Activated CD8-positive, alpha-beta memory T cell treated with anti-CD3 and anti-CD28 coated beads for 24 hours (primary cell): ENCODE measurements at places on chromosomes 4 and X.
A peak's percentile ranks its signal among the peaks of the same experiment; 100 is the strongest.

GRCh38 chr4:138329506-138330070 lies 87.4 kb upstream of the SLC7A11 start:
- DNase-seq: no peak

- DNase-seq: no peak
These were observed 59.2 kb downstream of the GPR143 start for GRCh38 chrX:9706421-9706820.

GRCh38 chr4:168321006-168321405 lies 2.5 kb upstream of the DDX60 start:
- no peak for DNase-seq

DNA sequence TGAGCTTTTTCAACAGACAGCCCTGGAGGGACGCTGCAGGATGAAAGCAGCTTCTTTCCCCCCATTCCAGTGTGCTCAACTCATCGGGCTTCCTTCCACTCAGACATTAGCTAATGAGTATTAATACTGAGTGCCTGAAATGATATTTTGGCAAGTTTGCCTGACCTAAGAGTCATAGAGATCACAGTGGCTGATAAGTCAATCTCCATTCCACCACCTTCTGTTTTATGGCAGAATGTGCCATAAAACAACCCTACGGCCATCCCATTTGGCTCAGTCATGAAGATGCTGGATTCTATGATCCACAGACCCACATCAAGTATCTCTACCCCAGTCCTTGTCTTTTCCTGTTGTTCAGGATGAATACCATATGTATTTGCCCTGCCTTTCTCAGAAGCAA lies 48.3 kb upstream of the MAB21L2 start:
- no peak for DNase-seq

DNA sequence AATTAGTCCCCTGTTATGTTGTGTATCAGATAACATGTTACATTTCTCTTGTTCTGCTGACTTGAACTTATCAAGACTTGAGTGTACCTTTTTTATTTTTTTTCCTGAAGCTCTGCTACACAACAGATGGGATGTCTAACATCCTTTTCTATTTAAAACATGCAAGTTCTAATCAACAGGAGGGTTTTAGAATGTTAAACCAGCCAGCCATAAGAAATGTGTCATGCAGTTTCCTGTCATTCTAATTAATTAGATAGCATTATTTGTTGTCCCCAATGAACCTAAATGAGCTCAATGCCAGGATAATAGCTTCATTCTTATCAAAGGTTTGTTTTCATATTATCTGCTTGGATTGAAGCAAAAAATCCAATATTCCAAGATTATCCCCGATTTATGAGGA lies 958.2 kb downstream of the PCDH7 start:
- no peak for DNase-seq

DNA sequence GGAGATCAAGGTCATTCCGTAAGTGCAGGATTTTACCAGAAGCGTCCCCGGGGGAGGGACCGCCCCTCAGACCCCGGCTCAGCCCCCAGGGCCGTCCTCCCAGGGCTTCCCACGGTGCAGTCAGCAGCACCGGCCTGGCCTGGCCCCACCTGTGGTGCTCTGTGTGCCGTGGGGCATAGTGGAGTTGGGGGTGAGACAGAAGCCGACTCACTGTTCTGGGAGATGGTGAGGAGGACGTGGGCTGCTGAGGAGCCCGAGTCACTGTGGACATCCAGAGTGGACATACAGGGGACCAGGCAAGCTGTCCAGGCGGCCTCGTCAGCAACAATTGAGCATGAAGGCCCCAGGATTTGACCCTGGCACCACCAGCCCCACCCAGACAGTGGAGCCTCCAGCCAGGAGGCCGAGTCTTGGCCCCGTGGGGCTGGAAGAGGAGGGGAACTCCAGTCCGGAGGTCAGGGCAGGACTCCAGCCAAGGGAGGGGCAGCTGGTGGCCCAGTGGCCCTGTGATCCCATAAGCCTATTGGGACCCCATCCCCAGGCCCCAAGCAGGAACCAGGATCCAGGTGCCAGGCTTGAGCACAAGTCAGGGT lies 19.1 kb downstream of the ATP5ME start:
- DNase-seq: no peak

DNA sequence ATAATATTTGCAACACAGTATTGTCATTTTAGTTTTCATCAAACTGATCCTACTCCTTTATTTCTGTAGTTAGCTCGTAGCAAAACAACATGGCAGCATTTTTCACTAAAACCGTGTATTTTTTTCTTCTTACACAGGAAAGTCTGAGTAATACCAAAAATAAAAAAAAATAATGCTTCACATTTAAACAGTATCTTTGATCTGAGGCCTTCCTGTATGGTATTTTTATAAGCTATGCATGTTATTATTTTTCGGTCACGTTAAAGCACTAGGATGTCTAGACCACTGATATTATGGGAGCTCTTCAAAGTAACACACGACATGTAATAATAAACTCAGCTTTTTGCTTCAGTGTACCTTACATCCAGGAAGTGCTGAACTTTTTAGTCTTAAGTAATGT lies 94.1 kb upstream of the SRD5A3 start:
- DNase-seq: no peak

GRCh38 chr4:165439344-165439743 lies 60.5 kb downstream of the CPE start:
- no peak for DNase-seq

- no peak for DNase-seq
These were observed 250.4 kb downstream of the PTTG2 start for GRCh38 chr4:38210396-38211114.

GRCh38 chr4:169335331-169335730 lies 64.6 kb upstream of the SH3RF1 start:
- DNase-seq: no peak

GRCh38 chrX:630007-630611 lies 482 bp upstream of the SHOX start:
- DNase-seq: no peak

GRCh38 chrX:72714478-72714916 lies 391 bp upstream of the PHKA1 start:
- DNase-seq: peak; percentile 61

GRCh38 chr4:145679520-145679919 lies 426 bp upstream of the C4orf51 start:
- no peak for DNase-seq

DNA sequence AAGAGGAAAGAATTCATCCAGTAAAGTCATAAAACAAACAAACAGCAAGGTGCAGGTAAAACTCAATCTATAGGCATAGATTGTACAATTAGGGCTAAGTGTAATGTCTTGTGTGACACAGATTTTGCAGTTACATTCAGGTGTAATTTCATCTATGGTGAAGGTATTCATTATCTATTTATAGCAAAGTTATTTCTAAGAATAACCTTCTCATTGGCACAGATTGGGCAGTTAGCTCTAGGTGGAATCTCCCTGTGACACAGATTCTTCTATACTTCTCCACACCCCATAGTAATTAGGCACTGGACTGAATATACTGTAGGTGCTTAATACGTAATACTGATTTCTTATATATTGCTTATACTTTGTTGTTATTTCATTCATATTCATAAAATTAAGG lies 66.8 kb downstream of the COL25A1 start:
- DNase-seq: no peak

DNA sequence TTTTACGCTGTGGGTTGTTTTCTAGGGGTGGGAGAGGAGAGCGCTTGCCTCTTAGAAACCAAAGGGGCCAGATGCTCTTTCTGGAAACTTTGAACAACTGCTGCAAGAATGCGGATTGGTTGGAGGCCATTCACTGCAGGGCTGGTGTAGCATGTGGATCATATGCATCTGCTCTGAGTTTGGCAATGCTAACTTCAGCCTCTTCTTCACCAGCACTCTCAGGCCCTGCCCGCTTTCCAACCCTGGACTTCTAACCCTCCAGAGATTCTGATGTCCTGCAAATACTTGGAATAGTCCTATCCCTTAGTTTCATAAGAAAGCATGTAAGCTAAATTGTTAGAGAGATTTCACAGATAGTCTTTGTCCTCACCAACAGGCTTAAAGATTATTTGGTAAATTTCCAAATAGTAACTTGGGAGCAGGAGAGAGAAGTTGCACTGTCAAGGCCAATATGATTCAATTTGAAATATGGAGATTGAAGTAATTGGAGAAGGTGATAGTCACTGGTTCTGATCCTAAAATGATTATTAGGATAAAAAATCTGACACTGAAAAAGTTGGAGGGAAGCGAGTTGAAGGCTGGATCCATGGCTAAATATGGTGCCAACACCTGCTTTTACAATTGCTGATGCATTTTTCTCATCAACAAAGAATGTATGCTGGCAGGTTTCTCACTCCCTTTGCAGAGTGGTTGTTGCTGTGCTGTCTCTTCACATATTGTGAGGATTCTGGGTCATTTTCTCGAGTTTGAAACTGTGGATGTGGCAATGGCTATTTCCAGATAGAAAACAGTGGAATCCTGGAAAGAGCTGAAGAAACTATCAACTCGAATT lies 210.4 kb downstream of the PTTG2 start:
- DNase-seq: no peak

- DNase-seq: no peak
These were observed 28.3 kb upstream of the DSPP start for GRCh38 chr4:87580057-87580456.

GRCh38 chr4:95672811-95673210 lies 124.0 kb upstream of the UNC5C start:
- no peak for DNase-seq

DNA sequence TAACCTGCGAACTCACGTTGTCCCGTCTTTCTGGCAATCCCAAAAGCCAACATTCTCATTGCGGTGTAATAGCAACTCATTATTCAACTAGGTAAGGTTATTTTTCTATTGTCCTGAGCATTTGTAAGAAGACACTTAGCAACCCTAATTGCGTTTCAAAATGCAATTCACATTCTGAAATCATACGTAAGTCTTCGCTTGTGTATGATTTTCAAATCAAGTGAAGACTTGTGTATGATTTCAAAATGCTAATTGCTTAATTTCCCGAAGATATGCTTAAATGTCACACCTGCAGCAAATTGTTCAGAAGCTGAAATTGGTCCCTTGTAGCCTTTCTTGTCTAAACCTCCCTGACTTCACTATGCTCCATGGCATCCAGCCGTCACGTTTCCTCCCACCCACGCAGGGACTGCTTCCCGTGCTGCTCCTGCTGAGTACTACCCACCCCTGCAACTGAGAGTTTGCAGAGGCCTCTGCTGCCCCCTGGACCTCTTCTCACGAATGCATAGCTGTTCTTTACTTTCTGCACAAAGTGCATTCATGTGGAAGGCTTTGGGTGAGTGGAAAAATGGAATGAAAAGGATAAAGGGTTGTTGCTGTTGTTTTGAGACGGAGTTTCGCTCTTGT lies 40.8 kb upstream of the CLDN24 start:
- DNase-seq: no peak

DNA sequence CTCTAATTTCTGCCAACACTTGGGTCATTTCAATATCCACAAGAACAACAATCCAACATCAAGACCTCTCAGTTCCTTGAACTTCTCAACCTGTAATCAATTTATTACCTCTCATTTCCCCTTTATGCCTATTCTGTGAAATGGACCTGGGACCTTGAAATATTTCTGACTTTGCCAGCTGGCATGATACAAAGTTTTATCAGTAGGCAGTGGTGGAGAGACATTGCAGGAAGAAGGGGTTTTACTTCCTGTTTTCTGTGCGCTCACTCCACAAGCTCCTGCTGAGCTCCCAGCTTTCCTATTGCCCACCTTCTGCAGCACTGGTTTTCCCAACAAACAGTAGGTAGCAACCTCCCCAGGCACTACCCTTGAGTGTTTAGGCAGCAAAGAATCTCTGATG lies 3.5 kb upstream of the ARHGEF6 start:
- DNase-seq: no peak

DNA sequence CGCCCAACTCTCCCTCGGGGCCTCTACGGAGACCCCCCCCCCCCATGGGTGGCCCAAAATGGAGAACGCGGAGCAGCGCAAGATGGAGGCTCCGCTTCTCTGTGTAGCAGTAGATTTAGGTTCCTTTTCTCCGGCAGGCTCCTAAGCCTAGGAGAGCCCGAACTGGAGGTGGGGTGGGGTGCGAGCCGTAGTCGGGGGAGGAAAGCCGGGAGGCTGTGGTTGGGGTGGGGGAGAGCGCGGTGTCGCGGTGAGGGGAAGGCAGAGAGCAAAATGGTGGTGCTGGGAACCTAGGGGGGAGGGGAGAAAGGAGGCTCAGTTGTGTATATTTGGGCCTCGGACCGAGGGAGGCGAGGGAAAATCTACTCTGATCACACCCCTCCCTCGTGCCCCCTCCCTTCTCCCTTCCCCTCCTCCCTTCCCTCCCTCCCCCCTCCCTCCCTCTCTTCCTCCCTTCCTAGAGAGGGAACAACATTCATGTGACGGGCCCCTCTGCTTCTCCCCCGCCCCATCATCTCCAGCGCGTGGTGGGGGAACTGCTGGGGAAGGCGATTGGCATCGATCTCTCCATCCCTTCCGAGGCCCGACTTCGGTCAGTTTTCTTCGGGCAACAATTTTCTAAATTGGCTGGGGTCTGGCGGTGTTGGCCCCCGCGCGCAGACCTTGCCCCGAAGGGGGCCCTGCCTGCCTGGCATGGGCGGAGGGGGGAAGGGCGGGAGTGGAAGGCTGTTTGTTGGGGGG lies at the start of gene STAG2:
STAG2 (plus strand) TSS at position 439 of the 738 bp plus-strand sequence. CDS start 60,922 bp downstream, outside the sequence.
- peak; percentile 83 for DNase-seq

DNA sequence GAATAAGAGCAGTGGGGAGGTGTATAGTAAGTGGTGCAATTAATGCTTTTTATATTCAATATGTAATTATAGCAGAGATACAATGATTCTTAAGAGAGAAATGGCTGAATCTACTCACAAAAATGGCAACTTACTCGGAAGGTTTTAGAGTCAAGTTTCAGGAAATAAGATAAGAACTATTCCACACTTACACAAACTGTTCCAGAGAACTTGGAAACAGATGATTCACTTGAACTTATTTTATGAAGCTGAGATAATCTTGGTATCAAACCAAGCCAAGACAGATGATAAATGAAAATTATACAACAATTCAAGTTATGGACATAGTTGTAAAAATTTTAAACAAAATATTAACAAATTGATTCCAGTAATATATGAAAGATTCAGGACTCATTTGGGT lies 311.3 kb upstream of the HS3ST1 start:
- no peak for DNase-seq

GRCh38 chr4:47482326-47482725 lies 2.7 kb upstream of the ATP10D start:
- DNase-seq: no peak

DNA sequence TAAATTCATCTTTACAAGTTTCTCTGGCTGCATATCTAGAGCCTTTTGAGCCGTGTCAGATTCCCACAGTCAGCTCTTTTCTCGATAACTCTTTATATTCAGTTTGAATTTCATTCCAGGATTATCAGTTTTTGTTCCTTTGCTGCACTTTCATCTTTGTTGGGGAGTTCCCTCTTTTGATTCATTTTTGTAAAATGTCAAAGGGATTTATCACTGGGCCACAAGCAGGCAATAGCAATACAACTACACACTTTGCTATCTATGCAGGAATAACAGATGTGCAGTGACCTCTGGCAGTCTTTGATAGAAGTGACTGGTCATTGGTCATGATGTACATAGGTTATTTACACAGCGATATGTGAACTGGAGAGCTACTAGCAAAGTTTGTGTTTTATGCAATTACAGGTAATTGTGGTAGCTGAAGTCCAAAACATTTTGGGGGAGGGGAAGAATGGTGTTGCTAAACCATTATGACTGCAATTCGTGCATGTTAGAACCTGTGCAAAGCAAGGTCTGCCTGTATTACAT lies 43.8 kb downstream of the HPGDS start:
- DNase-seq: no peak
